ENCODE measurements at places on chromosomes 5 and 9. TPM values are rescaled to one million over a fixed set of nuclear protein-coding genes. Genes with fewer than 3 reads are reported as not detected.

DNA sequence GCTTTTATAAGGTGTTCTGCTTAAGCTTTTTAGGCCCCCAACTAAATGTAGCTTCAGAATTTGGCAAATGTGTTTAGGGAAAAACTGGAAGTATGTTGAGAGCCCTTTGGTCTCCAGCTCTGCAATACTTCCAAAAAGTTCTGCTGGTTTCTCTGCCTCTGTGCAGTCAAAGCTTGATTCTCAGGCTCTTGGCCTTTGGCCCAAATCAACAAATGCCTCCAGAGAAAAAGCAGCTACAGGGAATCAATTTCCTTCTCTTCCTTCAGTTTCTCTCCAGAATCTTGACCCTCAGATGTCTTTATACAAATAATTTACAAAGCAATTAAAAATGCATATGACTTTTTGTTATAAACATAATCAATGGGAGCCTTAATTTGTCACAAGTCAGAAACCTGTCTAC lies 235.7 kb downstream of the COMMD10 start:
- DNase-seq = no peak

GRCh38 chr9:137069508-137070091 lies 757 bp downstream of the SAPCD2 start:
- DNase-seq = peak; percentile 60

DNA sequence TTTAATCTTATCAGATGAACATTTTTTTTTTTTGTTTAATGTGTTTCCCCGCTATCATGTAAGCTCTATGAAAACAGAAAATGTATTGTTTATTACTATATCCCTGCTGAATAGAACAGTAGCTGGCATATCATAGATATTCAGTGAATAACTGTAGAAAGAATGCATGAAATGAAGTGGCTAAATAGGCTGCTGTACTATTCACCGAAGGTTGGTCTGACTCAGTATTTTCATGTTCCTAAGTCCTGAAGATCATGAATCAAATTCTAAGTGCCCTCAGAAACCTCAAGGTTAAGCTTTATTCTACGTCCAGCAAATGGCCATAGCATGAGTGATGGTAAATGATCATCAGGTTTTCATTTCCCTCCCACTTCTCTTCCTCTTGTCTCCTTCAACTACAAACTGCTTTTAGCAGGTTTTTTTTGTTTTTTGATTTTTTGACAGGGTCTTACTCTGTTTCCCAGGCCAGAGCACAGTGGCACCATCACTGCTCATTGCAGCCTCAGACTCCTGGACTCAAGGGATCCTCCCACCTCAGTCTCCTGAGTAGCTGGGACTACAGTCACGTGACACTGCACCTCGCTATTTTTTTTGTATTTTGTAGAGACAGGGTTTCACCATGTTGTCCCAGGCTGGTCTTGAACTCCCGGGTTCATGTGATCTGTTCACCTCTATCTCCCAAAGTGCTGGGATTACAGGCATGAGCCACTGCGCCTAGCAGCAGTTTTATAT lies 19.1 kb upstream of the ZFAND5 start:
- DNase-seq = no peak

DNA sequence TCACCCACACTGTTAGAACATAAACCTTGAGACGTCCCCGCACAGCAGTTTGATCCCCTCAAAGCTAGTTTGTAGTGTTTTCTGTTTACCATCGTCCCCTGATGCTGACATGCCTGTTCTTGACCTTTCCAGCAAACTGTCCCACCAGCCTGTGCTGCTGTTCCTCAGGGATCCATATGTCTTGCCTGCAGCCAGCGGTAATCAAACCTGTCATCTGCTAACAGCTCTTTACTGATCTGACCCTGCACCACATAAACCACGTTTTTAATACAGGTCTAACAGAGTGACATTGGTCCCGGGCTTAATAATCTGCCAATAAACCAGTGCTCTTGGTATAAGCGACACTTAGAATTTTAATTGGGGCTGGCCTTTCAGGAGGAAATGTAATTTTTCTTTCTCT lies 34.7 kb downstream of the PPIC start:
- DNase-seq = no peak

GRCh38 chr5:104965006-104965405 lies 1402.4 kb upstream of the NUDT12 start:
- DNase-seq = no peak

GRCh38 chr5:149238540-149238939 lies 33.1 kb upstream of the AFAP1L1 start:
- no peak for DNase-seq

DNA sequence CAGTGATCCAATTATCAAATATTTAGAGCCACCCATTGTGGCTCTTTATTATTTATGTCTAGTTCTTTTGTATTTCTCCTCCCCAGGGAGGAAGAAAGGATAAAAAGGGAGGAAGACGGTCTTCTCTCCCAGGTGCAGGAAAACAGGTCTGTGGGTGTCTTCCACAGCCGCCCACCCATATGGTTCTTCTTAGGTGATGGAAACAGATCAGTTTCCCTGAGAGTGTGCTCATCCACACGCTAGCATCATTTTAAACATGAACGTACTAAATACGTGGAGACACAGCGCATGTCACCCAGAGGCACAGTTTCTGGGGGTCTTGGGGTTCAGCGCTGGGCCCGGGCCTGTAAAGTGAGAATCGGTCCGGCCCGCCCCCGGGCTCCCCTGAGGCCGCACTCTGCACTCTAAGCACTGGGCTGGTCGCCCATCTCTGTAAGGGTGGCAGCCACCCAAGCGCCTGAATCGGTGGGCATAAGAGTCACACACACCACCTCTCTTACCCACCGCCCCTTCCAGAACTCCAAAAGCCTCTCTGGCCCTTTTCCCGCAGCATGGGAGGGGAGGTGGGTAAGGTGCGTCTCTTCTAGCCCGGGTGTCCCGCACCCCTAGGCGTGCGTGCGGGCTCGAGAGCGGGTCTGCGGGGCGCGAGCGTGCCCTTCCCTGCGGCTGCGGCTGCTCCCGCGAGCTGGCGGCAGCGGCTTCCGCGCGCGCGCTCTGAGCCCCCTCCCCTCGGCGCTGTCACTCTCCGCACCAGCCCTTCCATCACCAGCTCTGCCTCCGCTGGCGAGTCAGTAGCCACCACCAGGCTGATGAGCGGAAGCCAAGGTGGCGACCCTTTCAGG lies 1.3 kb downstream of the PTCH1 start:
- peak; percentile 73 for DNase-seq

GRCh38 chr9:7095058-7095457 lies 337.3 kb downstream of the KDM4C start:
- DNase-seq = no peak

DNA sequence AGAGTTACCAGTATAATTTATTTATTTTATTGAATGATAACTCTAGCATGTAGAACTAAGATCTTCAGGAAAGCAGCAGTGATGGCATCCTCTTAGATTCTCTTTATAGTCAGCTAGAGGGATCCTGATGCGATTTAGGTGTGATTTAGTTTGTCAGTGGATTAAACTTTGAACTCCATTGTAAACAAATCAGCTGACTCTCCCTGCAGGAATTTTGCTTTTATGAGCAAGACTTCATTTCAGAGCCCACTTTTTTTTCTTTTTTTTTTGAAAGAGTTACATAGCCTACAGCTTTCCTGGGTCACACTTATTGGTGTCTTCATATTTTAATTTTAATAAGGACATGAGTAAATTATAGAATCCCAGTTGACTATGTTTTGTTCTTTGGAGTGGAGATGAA lies 93.8 kb upstream of the SEMA6A start:
- DNase-seq = no peak

- DNase-seq = no peak
Observed at GRCh38 chr5:81601919-81602318, 149.0 kb downstream of the SSBP2 start.

- peak; percentile 96 for DNase-seq
Observed at GRCh38 chr9:133147412-133148198, 16.1 kb downstream of the GBGT1 start.

- DNase-seq = no peak
Observed at GRCh38 chr5:103450333-103451061, 112.1 kb downstream of the NUDT12 start.

- no peak for DNase-seq
Observed at GRCh38 chr5:67315082-67315989, 118.7 kb upstream of the CD180 start.

DNA sequence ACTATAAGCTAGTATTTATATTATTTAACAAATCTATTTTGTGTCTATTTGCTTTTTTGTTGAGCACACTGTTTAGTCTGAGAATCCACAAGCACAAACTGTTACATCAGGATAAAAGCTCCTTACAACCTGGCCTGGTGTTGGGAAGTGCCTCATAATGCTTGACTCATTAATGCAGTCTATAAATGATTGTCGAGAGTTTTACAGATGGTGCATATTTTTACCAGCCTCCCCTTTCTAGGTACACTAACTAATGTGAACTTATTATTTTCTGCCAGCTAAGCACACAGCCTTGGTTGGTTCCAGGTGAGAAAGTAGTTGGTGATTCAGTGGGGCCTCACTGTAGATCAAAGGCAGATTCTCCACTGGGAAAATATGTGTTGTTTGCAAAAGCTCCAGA lies 151.0 kb upstream of the ADAMTS16 start:
- no peak for DNase-seq

DNA sequence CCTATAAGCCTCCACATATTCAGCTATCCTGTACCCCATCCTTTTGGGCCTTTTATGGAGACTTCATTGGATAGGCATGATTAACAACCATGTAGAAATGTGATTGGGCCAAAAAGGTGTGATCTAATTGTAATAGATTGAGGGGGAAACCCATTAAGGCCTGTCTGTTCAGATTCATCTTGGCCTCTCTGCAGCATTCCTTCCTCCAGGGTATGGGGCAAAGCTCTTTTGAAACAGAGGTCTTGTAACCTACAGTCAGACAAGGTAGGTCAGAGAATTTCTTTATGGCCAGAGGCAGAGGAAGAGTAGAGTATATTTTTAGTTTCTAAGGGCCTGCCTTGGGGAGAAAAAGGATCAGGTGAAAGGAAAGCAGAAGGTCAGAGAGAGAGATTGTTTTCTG lies 98.5 kb downstream of the INVS start:
- DNase-seq = no peak

- DNase-seq = no peak
Observed at GRCh38 chr9:12777121-12778022, 2.6 kb downstream of the LURAP1L start.

DNA sequence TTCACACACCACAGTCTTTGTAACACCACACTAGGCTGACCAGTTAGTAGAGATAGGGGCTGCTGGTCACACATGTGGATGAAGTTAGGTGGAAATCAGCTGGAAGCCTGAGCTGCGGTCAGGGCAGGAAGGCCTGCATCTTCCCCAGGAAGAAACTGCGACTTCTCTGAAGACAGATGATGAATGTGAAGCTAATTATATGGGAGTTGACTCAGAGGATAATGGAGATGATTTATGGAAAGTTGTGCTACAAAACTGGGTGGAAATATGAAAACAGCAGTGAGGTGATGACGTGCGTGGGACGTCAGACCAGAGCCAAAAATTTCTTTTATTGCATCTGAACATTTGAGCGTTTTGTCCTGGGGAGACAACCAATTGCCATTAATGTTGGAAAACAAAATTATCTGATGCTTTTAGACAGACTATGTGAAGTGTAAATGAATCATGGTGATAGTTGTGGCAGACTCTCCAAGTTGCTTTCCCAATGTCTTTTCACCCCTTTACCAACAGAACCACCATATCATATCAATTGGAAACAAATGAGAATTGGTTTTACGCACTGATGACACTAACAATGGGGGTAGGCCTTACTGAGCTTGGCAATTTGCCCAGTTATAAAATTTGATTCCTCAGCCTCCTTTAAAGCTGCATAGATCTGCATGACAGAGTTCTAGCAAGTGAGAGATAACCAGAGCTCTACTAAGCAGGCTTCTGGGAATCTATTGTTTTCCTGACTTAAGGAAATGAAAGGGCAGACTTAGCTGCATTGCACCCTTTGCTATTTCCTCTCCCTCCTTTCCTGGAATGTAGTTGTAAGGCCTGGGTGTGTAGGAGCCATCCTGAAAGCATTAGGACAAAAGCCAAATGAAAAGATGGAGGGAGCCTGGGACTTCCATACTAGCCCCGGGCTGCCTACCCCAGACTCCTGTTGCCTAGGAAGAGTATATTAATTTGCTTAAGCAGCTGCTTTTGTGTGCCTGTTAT lies 84.0 kb downstream of the RAB3C start:
- DNase-seq = peak; percentile 29

GRCh38 chr5:80740999-80741398 lies 86.2 kb upstream of the DHFR start:
- DNase-seq = no peak

DNA sequence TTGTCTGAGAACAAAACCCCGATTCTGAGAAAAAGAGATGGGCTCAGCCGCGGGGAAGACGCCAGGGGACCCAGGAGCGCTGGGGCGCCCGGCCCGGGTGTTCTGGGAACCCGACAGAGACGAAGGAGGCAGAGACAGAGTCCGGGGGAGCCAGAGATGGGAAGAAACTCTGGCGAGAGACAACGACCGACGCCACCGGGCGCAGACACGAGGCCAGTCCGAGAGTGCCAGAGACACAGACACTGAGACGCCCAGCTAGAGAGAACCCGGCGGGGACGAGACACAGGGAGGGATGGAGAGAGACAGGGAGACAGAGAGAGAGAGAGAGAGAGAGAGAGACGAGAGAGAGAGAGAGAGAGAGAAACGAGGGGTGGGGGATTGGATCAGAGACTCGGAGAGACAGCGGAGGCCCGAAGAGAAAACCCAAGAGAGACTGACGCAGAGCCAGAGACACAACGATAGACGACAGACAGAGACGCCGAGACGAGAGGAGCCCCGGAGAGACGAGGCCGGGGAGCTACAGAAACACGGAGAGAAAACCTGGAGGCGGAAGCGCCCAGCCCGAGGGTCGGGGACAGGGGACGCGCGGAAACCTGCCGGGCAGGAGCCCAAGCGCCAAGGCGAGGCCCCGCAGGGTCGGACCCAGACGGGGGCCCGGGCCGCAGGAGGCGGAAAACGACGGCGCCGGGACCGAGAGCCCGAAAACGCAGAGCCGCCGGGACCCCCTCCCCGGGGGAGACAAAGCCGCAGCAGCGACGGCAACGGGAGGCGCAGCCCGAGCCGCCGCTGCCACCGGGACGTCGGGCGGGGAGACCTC lies 3.3 kb downstream of the NR5A1 start:
- DNase-seq = peak; percentile 52

Gene MEIKIN
- total RNA-seq = not detected

Gene HACD4
- total RNA-seq = 2.2 TPM

Gene AIF1L
- 87.8 TPM for total RNA-seq

Gene VLDLR
- total RNA-seq = 46.3 TPM

Gene SPEF2
- total RNA-seq = 0.17 TPM

Gene RRAGA
- total RNA-seq = 24.7 TPM

Gene GFI1B
- total RNA-seq = 1.0 TPM

Gene POMT1
- 32.4 TPM for total RNA-seq

Gene SEMA4D
- 48.0 TPM for total RNA-seq

Gene FGF10
- total RNA-seq = not detected

Gene FOXD4L5
- total RNA-seq = not detected

Gene ADGRV1
- total RNA-seq = 139 TPM

Data from GM23338 (cell line).